Stimulated activated effector memory CD8-positive, alpha-beta T cell treated with anti-CD3 and anti-CD28 coated beads, Interleukin-12 subunit alpha, Interleukin-12 subunit beta, amount 100 ng/mL, for 72 hours (primary cell): ENCODE measurements at places on chromosomes 5 and 9.

DNA sequence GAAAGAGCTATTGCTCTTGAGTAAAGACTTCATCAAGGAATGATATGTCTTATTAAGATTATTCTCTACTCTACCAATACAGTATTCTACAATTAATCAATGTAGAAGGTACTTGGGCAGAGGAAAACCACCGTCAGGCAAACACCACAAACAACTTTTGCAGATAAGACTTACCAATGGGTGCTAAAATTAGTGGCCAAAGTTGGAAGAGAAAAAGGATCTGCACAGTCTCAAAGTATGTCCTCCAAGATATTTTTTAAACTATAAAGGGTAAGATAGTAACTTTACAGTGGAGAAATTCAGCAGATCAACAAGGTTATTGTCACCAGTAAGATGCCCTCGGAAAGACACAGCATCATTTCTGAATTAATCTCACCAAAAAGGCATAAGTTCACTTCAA, 38.9 kb downstream of the NRG2 start:
- no peak for DNase-seq

DNA sequence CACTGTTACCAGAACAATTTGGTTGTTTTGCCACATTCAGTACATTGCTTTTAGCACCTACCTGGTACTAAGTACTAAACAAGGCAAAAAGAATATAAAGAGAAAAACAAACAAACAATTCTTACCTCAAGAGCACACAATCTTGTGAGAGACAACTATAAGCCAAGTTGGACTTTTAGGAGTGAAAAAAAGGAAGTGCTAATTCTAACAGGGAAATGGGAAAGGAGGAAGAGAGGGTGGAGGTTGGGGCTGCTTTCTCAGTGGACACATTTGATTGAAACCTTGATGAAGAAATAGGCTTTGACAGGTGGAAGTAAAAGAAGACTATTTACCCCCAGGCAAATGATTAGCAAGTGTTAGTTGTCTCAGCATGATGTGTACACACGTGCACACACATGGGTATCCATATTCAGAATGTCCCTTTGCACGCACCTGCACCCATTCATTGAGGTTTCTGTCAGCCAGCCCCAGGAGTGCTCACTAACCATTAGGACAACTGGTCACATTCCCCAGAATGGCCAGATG, 302.6 kb downstream of the ACTL7B start:
- DNase-seq = no peak

GRCh38 chr5:135890867-135891266, 4.8 kb downstream of the IL9 start:
- peak; percentile 88 for DNase-seq

- no peak for DNase-seq
Observed at GRCh38 chr9:61670616-61671015, 480.8 kb downstream of the SPATA31A7 start.

GRCh38 chr9:87656485-87656884, 69.4 kb upstream of the CTSL start:
- no peak for DNase-seq
